C1 segment of cervical spinal cord (tissue), 14 donors: ENCODE measurements at places on chromosomes 7 and 10.

GRCh38 chr7:98459529-98459928, 58.6 kb upstream of the BAIAP2L1 start:
- no peak for DNase-seq

- DNase-seq = no peak
These were observed 762.0 kb upstream of the IGFBP3 start for GRCh38 chr7:46682836-46683624.

GRCh38 chr10:125002423-125003145, 60.7 kb downstream of the ZRANB1 start:
- no peak for DNase-seq

- DNase-seq = no peak
These were observed 147.5 kb upstream of the ASAH2 start for GRCh38 chr10:50398823-50399222.

GRCh38 chr7:52719677-52720076, 315.8 kb upstream of the POM121L12 start:
- DNase-seq = no peak

- DNase-seq = no peak
These were observed 2.9 kb downstream of the IGF2BP3 start for GRCh38 chr7:23467291-23467805.

DNA sequence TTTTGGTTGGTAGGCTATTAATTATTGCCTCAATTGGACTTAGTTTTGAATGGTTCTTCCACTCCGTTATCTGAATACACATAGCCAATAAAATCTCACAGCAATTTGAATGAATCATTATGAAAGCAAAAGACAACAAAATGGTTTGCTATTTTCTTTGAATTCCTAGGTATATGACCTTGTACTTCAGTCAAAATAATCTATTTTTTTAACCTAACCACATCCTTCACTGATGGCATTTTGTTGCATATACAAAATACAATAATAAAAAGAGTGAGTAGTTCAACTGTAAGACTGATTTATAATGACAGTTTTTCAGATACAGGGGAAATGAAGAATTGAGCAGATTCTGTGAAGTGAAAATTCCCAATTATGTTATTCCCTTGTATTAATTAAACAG, 433.1 kb downstream of the HTR7 start:
- DNase-seq = no peak

DNA sequence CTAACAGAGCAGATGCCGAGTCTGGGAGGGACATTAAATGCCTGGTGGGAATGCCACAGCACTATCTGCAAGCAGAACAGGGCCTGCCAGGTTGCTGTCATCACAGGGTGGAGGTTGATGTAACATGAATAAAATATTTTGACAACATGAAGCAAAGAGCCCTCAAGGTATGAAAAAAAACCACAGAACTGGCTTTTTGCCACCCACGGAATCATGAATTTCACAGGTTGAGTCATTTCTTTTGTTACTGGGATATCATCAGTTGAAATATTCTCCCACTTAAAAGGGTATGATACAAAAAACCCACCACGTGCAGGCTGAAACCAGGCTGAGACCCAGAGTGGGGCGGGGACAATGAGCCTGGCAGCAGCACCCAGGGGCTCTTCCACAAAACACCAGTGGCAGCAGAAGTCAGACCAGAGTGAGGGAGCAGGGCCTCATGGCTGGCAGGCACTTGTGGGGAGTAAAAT, 220.1 kb downstream of the TNS3 start:
- DNase-seq = no peak

GRCh38 chr7:129394982-129395914, 39.0 kb upstream of the STRIP2 start:
- no peak for DNase-seq

GRCh38 chr10:46001187-46001756, 29.0 kb downstream of the TIMM23 start:
- no peak for DNase-seq

GRCh38 chr7:134886353-134887057, 99.8 kb upstream of the AGBL3 start:
- no peak for DNase-seq

DNA sequence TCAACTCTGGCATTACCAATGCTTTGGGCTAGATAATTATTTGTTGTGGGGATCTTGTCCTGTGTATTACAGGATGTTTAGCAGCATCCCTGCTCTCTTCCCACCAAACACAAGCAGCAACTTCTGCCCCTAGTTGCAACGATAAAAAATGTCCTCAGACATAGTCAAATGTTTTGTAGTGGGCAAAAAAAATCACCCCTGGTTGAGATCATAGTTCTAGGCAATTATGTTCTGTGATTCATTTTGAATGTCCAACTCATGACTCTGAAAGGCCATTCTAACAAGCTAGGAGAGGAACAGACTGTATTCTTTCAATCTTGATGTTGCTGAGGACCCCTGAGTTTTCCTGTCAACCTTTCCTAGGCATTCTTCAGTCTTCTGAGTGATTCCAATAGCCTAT, 79.5 kb downstream of the RTKN2 start:
- no peak for DNase-seq

DNA sequence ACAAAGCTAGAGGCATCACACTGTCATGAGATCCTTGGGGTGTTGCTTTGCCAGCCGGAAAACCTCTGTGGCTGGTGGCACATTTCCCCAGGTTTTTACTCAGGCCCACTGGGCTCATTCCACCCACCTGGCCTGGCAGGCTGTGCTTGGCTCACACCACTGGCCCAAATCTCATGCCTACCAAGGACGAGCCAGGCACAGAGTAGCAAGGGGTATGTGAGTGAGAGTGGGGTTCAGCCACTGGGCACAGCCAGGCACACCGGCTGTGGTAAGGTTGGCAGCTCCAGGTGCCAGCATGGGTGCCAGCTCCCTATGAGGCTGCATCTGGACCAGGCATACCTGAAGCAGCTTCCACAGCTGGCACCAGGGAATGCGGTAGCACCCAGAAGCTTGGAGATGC, 21.4 kb downstream of the STEAP1 start:
- no peak for DNase-seq

DNA sequence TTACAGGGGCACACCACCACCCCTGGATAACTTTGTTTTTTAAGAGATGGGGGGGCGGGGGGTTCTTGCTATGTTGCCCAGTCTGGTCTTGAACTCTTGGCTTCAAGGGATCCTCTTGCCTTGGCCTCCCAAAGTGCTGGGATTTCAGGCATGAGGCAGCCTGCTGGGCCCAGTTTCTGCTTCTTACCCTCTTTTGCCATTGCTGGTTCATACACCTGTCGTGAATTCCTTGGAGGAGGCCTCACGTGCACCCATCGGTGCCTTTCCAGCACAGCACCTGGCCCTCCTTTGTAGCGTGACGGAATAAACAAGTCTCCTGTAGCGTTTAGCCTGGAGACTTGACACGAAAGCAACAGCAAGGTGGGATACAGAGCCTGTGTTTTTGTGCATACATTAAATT, 75.5 kb downstream of the CARD11 start:
- DNase-seq = no peak

- no peak for DNase-seq
These were observed 266.6 kb downstream of the NXPH1 start for GRCh38 chr7:8699875-8700624.

DNA sequence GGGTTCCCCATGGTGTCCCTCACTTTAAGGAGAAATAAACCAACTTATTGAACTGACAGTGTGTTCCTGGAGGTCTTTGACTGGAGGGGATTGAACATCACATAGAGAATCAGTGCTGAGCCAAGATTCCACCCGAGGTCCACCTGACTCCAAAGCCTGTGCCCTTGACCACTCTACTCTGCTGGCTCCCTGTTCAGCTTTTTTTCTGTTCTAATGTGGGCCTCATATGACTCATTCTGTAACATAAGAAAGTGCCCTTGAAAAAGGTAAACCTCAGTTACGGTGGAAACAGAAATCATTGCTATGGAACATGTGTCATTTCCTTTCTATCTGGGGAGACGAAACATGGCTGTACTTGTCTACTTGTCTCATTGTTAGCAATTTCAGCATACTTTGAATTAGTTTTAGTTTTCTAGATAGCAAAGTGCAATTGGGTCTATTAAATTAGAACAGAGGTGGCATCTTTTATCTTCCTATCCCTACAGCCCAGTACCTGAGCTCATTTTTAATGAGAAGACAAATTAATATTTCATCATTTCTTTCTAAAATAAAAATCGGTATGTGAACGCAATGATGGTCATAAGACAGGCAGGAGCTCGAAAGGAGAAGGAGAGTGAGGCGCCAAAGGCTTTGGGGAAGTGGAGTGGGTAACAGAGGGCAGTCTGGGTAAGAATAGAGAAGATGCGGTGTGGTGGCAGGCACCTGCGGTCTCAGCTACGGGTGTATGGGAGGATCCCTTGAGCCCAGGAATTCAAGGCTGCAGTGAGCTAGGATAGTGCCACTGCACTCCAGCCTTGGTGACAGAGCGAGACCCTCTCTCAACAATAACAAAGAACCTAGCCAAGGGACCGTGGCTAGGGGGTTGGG, 1.5 kb downstream of the GSDME start:
- DNase-seq = no peak

- no peak for DNase-seq
These were observed 1277.1 kb downstream of the REEP3 start for GRCh38 chr10:64798297-64798696.

- DNase-seq = no peak
These were observed 16.7 kb downstream of the PRTFDC1 start for GRCh38 chr10:24935504-24936292.

DNA sequence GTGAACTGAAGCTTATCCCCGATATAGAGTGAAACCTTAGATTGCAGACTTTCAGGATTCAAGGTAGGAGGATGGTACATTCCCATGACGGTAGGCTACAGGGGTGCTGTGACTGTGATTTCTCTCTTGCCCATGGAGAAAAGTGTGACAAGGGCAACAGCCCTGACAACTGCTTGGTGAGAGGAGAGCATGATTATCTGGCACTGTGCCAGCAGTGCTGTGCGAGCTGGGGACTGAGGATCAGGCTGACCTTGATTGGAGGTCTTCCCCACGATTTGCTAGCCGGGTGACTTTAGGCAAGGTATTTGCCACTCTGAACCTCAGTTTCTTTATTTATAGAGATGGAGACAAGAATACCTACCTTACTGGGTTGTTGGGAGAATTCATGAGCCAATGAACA, 229.5 kb downstream of the PTEN start:
- DNase-seq = no peak

- DNase-seq = no peak
These were observed 223.9 kb downstream of the TCERG1L start for GRCh38 chr10:131087464-131088215.

DNA sequence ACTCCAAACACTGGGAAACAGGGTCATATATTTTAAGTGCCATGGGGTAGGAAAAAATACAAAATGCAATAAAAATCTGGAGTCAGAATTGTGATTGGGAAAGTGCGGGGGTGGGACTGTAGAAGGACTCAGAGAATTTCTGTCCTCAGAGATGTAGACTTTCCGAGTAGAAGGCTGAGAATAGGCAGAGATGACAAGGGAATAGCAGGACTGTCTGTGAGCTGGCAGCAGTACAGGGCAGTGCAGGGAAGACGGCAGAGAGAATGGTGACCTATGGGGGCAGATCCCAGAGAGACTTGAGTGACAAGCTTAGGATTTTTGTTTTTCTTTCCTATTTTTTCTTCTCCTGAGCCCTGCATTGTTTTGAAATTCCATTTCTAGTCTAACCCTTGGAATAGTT, 127.6 kb downstream of the SLC16A9 start:
- DNase-seq = no peak

GRCh38 chr10:123988694-123989093, 97.1 kb upstream of the CPXM2 start:
- no peak for DNase-seq
